ENCODE measurements at places on chromosomes 6 and 20.

DNA sequence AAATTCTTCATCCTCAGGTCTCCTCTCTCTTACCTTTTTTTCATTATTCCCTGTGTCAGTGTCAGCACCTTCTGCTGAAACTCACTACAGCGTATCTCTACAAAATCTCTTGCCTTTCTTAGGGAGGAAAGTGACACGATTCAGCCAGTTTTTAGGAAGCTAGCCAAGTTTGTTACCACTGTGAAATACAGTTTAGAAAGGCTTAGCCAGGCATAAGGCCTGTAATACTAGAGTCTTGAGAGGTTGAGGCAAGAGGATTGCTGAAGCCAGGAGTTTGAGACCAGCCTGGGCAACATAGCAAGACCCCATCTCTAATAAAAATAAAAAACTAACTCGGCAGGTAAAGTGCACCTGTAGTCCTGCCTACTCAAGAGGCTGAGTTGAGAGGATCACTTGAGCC lies 16.7 kb downstream of the TAB2 start:
- no peak for DNase-seq

DNA sequence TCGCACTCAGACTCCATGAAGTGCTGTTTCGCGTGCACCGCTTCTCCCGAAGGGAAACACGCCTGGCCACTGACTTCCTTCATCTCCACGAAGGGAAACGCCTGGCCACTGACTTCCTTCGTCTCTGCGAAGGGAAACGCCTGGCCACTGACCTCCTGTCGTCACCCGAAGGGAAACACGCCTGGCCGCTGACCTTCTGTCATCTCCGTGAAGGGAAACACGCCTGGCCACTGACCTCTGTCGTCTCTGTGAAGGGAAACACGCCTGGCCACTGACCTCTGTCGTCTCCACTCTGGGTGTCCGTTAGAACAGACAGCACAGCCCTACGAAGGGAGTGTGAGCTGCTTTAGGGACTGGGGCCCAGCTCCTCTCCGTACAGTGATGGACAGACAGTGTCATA lies 17.1 kb upstream of the ADRM1 start:
- DNase-seq, result no peak

DNA sequence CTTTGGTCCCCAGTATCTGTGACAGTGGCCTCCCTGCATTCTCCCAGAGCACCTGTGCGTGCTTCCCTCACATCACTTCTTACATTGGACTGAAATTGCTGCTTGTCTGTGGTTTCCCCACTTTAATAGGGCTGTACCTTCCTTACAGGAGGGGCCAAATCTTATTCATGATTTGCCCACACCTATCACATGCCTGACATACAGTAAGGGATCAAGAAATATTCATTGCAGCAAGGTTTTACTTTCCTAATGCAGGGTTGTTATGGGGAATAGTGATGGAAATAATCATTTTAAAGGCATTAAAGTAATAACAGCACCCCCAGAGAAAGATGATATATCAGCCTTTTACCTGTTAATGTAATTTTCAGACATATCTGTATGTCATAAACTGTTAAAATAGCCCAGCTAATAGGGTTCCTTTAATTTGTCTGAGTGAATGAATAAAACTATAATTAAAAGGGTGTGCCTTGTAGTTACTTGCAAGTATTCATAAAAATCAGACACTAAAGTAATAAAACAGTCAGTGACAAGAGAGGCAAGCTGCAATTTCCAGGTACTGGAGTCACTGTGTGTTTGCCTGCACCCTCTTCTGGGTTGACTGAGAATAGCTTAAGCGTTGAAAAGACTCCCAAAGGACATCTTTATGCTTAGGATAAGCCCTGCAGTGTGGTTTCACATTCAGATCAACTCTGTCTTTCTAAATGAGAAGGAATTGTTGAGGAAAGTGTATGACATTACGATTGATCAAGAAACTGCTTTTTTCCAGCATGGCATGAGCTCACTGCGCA lies 182.7 kb downstream of the PHACTR1 start:
- DNase-seq, result no peak

GRCh38 chr20:11379257-11380011 lies 538.3 kb upstream of the BTBD3 start:
- DNase-seq, result peak; percentile 74

DNA sequence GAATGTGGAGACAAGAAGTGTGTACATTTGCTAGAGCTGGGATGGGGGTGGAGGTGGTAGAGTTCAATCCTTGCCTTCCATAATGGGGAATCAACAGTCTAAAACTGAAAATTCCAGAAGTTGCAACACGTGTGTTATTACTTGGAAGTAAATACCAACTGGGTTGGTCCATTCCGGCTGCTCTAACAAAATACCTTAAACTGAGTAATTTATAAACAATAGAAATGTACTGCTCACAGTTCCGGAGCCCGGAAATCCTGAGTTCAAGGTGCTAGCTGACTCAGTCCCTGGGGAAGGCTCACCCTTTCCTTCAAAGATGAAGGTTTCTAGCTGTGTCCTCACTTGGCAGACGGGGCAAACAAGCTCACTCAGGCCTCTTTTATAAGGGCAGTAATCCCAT lies 59.0 kb downstream of the RIN2 start:
- DNase-seq, result no peak

- DNase-seq, result no peak
Observed at GRCh38 chr6:314377-314776, 22.1 kb downstream of the DUSP22 start.

DNA sequence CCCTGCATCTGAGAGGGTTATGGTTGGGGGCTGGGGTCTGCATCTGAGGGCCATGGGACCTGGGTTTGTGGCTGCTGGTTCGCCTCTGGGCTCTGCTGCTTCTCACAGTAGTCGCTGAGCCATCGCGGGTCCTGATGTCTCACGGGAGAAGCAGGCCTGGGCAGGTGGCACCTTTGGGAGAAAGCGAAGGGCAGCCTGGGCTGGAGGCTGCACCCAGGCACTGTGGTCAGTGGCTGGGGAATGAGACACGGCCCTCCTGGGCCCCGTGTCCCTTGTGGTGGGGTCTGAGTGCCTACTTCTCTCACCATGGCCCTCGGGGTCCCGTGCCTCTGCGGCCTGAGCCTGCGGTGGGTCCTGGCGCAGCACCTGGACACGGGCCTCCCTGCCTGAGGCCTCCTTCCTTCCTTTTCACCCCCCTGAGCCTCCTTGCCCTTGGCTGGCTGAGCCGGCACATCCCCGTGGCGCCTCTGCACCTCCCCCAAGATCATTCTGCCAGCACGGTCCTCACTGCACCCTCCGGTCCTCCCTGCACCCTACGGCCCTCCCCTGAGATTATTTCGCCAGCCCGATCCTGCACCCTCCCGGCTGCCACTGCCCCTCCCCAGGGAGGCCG lies 206.0 kb downstream of the ERMARD start:
- DNase-seq, result no peak

GRCh38 chr20:37775200-37775599 lies 81.4 kb downstream of the CTNNBL1 start:
- no peak for DNase-seq

DNA sequence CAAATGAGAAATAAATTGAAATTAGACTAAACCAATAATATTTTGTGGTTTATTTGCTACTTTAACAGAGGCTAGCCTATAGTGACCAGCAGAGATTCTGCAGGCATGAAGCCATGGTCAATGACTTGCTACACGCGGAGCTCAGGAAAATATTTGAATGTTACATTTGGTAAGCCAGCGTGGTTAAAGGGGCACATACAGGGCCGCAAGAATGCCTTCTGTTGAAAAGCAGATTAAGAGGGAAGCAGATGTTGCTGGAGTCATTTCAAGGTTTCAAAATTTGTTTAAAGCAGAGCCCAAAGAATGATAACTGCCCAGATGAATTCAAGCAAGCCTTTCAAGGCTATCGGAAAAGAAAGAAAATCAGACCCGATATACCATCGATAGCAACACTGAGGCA lies 294.3 kb upstream of the MAN1A1 start:
- DNase-seq, result peak; percentile 48

DNA sequence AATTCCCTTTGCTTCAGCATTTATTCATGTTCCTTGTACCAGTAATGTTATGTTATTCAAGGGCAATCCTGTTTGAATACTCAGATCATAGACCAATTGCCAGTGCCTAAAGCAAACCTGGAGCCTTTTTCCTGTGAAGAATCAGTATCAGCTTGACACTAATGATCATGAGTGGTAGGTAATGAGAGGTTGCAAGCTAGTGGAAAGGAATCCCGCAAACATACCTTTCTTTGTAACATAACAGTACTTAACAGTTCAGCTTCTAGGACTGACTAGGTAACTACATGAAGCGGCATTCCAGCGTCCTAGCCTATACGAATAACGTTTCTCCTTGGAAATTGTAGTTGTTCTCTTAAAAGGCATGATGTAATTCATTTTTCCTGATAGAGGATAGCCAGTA lies 253.7 kb downstream of the TMEM242 start:
- no peak for DNase-seq

DNA sequence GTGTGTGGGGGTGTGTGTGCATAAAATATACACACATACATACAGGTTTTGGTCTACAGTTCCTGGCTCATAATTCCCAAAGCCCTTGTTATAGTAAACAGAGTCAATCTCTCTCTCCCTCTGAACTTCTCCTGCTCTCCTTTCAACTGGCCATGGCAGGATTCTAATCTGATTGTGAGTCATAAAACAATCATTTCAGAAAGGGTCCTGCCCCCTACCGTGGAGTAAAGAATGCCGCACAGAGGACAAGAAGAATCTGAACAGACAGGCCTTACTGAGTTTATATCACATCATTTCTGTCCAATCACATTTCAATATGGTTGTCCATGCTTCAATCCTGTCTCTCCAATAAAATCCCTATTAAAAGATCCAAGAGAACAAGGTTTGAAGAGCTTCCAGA lies 416.9 kb downstream of the FRK start:
- peak; percentile 19 for DNase-seq

DNA sequence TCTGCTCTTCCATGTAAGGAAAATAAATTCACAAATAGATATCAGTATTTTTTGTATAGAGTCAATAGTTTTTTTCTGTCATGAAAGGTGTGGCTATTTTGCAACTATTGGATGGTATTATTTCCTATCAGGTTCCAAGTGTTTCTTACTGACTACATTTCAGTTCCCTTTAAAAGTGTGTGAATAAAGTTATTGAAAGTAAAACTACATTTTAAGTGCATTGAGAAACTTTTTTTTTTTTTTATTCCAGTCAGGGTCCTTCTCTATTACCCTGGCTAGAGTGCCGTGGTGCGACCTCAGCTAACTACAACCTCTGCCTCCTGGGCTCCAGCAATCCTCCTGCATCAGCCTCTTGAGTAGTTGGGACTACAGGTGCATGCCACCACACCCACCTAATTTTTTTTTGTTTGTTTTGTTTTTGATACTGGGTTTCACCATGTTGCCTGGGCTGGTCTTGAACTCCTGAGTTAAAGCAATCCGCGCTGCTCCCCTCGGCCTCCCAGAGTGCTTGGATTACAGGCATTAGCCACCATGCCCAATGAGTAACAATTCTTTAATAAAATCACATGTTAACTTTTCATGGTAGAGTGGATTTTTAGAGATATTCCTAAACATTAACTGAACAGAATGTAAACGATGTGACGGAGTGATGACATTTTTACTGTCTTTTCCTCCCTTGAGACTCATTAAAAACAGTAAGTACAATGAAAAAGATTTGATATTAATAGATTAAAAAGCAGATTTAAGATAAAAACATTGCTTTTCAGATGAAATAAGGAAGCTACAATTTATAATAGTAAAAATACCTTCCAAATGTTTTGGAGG lies 69.7 kb upstream of the ADGRF4 start:
- DNase-seq, result no peak

DNA sequence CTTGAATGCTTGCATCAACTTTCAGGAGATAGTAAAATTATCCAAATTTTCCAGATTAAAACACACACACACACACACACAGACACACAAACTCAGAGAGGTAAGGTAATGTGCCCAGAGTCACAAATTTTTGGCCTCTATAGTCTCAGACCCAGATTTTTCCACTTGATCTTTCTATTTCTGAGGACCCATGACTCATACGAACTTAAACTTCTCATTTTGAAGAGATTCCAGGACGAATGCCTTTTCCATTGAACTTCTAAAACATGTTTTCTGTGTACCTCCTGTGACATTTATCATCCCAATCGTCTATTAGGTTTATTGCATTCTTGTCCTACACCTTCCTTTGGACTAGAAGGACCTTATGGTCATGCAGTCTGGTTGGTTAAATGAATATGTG lies 172.9 kb upstream of the COL21A1 start:
- peak; percentile 32 for DNase-seq

DNA sequence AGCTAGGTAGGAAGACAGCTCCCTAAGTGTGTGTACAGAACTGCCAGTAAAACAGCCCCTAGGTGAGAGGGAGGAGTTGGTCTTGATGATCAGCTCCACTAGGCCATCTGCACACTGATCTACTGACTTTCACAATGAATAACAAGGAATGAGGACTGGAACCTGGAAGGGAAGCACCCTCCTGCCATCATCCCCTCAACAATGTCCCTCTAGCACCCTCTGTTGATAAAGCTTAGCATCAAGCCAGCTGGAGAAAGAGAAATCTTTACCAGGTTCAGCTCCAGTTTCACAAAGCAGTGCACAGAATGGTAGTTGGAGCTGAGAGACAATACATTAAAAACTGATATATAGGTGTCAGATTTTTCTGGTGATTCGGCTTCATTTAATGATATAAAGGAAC lies 57.2 kb upstream of the IRAK1BP1 start:
- peak; percentile 36 for DNase-seq

- peak; percentile 72 for DNase-seq
Observed at GRCh38 chr6:107600936-107601335, 111.0 kb downstream of the SOBP start.

DNA sequence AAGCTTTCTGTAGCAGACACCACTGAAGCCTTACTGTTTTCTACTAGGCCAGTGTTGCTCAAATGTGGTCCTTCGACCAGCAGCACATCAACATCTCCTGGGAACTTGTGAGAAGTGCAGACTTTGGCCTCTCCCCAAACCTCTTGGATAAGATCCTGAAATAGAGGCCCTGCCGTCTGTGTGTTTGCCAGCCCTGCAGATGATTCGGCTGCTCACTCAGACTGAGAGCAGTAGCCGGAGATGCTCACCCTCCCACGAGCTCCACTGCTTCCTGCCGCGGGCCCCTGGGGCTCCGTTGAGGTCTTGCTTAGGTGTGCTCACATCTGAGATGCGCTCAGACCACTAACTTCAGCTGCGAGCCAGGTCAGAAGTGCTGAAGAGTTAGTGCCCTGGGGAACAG lies 129.5 kb upstream of the SSTR4 start:
- peak; percentile 85 for DNase-seq
